ENCODE measurements at places on chromosomes 2 and 18. TPM values are rescaled to one million over a fixed set of nuclear protein-coding genes. Genes with fewer than 3 reads are reported as not detected.

CPO gene
- total RNA-seq = not detected

IL1RN gene
- total RNA-seq = 4.0 TPM

TSN gene
- total RNA-seq = 50.0 TPM

DNA sequence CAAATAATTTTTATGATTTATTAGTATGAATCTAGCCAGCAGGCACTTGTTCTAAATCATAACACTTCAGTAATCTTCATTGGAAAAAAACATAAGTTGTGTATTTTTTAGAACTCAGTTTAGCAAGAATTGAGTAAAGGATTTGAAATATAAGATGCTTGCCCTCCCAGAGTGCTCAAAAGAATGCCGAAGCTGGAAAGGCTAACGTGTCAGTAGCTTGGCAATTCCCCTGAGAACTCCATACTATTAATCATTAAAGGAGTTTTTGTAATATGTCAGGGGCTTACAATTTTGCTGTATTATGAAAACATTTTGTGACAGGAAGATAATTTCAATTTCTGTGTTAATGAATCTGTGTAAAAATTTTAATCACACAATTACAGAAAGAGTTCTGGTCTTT, 122.7 kb downstream of the GULP1 start:
- no peak for DNase-seq

DUSP11 gene
- 32.2 TPM for total RNA-seq

- DNase-seq = no peak
These were observed 114.7 kb upstream of the CYP1B1 start for GRCh38 chr2:38190542-38191218.

CCDC178 gene
- not detected for total RNA-seq
